ENCODE measurements at places on chromosomes 4 and X.

DNA sequence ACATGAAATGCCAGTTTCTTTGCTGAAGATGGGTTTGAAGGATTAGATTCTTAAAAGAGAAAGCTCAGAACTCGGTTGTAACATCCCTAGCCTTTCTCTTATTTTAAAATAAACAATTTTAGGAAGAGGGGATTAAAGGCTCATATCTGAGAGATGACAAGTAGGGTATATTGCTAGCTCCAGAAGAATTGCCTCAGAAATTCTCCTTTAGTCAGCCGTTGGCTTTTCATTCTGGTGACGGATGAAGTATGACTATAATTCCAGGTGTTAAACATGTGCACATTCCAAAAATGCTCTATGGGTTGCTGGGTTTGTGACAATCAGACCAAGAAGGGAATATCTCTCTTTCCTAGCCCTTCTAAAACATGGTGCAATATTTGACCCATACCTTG is 17.8 kb downstream of the DKK2 start:
- H3K4me3 ChIP-seq, result no peak overlapping the region
- no peak overlapping the region for H3K27ac ChIP-seq
- no peaks in the 10 kb centered on the region for H3K36me3 ChIP-seq
- no peaks in the 10 kb centered on the region for H3K27me3 ChIP-seq

DNA sequence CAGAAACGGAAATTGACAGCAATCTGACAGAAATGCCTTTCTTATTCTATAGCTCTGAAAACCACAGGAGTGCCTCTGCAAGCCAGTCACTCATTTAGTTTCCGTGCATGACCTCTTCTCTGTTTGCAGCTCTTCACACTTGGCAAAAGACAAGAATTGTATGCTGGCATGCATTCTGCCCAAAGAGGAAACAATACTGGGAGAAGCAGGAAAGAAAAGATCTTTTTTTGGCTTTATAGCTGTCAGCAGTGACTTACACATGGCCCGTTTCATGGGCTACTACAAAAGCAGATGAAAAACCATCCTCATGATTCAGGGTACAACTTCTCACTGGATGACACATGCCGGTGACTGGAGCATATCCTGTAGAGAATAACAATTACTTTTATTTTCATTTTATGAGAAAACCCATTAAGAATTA is 249.4 kb downstream of the ADAMTS3 start:
- DNase-seq, result no peak
- H3K4me3 ChIP-seq, result no peak overlapping the region
- H3K27ac ChIP-seq, result no peak overlapping the region
- no peaks in the 10 kb centered on the region for H3K27me3 ChIP-seq
- H3K36me3 ChIP-seq, result no peaks in the 10 kb centered on the region

GRCh38 chr4:108751321-108751720 is 11.5 kb downstream of the ETNPPL start:
- no peak overlapping the region for H3K4me3 ChIP-seq
- H3K4me1 ChIP-seq, result no peaks in the 10 kb centered on the region
- no peak for DNase-seq
- H3K27me3 ChIP-seq, result no peaks in the 10 kb centered on the region
- H3K27ac ChIP-seq, result no peak overlapping the region

DNA sequence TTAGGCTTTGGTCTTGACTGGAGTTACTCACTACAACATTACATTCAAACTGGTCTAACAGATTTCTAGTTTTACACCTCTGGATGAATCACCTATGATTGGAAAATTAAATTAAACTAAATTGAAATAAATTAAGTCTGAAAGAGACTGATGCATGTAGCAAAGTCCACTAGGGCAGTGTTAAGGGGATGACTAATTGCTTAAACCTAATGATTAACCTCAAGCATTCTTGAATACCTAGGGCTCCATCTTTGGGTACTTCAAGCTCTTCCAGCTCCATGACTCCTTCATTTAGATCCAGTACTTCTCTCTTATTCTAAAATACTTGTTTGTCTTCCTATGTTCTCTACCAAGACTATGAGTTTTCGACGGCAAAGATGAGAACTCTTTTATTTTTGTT is 86.8 kb downstream of the SH2D1A start:
- H3K27ac ChIP-seq, result no peak overlapping the region
- H3K36me3 ChIP-seq, result no peaks in the 10 kb centered on the region
- no peak overlapping the region for H3K4me3 ChIP-seq
- no peak for DNase-seq
- no peaks in the 10 kb centered on the region for H3K4me1 ChIP-seq

- H3K4me3 ChIP-seq, result no peak overlapping the region
- H3K27me3 ChIP-seq, result no peaks in the 10 kb centered on the region
- H3K36me3 ChIP-seq, result peaks cover 2% of the 10 kb centered on the region
- no peak overlapping the region for H3K27ac ChIP-seq
- H3K4me1 ChIP-seq, result no peaks in the 10 kb centered on the region
These were observed 108.8 kb downstream of the C4orf51 start for GRCh38 chr4:145788755-145789154.

DNA sequence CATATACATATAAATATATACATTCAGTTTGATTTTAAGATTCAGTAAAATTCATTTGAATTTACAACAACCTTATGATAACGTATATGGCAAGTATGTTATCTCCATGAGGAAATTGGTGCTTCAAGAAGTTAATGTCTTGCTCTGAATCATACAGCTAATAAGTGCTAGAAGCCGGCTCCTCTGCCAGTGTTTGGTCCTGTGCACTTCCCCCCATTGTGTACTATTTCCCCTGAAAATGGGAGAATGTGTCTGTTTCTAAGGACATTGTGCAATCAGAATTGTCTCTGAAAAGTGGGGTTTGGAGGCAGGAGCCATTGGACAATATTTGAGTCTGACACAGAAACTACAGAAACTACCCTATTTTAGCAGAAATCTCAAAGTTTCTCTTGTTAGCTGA is 135.9 kb downstream of the CPE start:
- H3K36me3 ChIP-seq, result no peaks in the 10 kb centered on the region
- H3K27me3 ChIP-seq, result no peaks in the 10 kb centered on the region
- peaks cover 7% of the 10 kb centered on the region for H3K4me1 ChIP-seq
- no peak overlapping the region for H3K27ac ChIP-seq

GRCh38 chr4:139666735-139667281 is 1.2 kb downstream of the MGST2 start:
- DNase-seq, result peak; percentile 86
- peaks cover 8% of the 10 kb centered on the region for H3K4me1 ChIP-seq
- H3K36me3 ChIP-seq, result no peaks in the 10 kb centered on the region
- peak overlapping the region; percentile 87 for H3K27ac ChIP-seq
- H3K4me3 ChIP-seq, result no peak overlapping the region
- no peaks in the 10 kb centered on the region for H3K27me3 ChIP-seq

DNA sequence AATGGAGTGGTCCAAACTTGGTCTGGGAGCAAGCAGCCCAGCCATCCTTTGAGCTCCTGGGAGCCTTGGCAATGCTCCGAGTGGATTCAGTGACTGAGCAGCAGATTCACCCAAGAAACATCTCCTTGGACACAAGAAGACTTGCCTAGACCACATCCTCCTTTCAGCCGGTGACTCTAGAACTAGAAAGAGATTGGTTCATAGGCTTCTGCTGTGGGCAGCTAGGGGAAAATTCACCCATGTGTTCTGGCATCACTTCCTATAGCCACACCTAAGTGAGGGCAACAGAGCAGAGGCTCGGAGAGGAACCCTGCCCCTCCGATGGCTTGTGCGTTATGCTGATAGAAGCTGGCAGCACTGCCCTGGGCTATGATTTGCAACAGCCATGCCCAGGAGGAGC is 16.0 kb downstream of the ZNF275 start:
- H3K4me1 ChIP-seq, result no peaks in the 10 kb centered on the region
- peaks cover 12% of the 10 kb centered on the region for H3K36me3 ChIP-seq
- H3K27me3 ChIP-seq, result no peaks in the 10 kb centered on the region
- no peak overlapping the region for H3K4me3 ChIP-seq
- H3K27ac ChIP-seq, result no peak overlapping the region
- no peak for DNase-seq

- no peak overlapping the region for H3K27ac ChIP-seq
- H3K4me3 ChIP-seq, result no peak overlapping the region
- no peaks in the 10 kb centered on the region for H3K27me3 ChIP-seq
- DNase-seq, result peak; percentile 76
These were observed 233.6 kb downstream of the FMR1NB start for GRCh38 chrX:148214786-148215185.

- peaks cover 7% of the 10 kb centered on the region for H3K36me3 ChIP-seq
- no peaks in the 10 kb centered on the region for H3K27me3 ChIP-seq
- DNase-seq, result no peak
These were observed 134.4 kb downstream of the AFF1 start for GRCh38 chr4:87069037-87069742.

- H3K27me3 ChIP-seq, result peaks cover 6% of the 10 kb centered on the region
- no peak overlapping the region for H3K4me3 ChIP-seq
These were observed 348.5 kb downstream of the MID1IP1 start for GRCh38 chrX:39149761-39150160.

Data from lung (tissue), 17 donors.